Panc1 (cell line): ENCODE measurements at places on chromosomes 12 and 14.

DNA sequence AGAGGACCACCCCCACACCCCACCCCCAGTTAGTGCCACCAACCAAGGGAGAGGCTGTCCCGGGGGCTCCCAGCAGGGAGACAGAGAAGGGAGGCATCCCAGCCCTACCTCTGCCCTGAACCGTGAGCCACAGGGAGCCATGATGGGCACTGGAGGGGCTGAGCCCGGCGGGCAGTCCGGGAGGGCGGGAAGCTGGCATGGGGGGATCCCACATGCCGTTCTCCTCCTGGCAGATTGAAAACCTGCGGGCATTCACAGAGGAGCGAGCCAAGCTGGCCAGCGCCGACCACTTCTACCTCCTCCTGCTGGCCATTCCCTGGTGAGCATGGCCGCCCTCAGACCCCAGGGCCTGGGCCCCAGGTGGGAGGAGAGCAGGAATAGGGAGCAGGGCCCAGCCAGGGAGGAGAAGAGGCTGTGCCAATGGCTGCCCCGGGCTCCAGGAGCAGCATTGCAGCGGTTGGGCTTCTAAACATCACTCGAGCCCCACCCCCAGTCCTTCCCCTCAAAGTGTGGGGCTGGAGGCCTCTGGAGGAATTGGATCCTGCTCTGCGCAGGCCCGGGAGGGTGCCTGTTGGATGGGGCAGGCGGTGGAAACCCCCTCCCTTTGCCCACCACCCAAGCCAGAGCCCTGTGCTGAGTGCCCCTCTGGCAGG is 14.5 kb upstream of the ADSS1 start:
- DNase-seq: no peak

DNA sequence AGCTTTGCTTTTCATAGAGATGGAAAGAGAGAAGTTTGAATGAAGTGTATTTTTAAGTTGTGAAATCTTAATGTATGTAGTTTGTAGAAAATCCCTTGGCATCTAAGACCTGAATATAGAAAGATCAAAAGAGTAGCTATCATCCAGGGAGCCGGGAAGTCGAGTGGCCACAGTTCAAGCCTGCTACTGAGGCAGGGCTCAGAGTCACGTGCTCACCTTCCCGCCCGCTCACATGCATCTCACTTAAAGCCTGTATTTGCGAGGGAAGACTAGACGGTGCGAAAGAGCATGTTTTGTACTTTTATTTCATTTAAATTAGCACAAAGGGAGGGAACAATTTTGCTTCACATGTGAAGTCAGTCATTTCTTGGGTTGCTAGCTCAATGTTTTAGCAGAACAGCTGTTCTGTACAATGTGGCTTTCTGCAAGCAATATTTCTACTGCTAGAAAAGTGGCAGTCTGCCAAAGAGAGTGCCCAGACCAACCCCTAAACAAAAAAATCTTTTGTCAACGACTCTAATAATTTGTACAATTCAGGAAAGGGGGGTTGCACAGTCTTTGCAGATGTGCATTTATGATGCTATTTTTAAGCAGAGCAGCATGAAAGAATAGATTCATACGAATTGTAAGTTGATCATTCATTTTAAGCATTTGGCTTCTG is 290.7 kb downstream of the NPAS3 start:
- no peak for DNase-seq

GRCh38 chr12:33639975-33640374 is 200.4 kb upstream of the SYT10 start:
- DNase-seq: no peak

DNA sequence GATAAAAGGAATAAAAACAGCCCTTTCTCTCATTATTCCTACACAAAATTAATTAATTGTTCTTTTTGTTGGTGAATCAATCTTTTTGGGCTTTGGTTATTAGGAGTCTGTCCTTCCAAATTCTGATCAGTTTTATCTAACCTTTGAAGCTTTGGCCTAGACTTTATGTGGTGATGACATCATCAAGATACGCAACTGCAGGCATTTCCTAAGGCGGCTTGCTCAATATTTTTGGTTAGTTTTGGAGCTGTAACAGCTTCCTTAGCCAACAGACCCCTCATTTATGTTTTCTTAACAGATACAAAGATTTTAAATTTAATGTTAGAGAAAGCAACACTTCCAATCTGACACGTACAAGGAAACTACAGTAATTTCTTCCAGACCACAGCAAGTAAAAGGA is 87.8 kb upstream of the PDE3A start:
- DNase-seq: no peak

DNA sequence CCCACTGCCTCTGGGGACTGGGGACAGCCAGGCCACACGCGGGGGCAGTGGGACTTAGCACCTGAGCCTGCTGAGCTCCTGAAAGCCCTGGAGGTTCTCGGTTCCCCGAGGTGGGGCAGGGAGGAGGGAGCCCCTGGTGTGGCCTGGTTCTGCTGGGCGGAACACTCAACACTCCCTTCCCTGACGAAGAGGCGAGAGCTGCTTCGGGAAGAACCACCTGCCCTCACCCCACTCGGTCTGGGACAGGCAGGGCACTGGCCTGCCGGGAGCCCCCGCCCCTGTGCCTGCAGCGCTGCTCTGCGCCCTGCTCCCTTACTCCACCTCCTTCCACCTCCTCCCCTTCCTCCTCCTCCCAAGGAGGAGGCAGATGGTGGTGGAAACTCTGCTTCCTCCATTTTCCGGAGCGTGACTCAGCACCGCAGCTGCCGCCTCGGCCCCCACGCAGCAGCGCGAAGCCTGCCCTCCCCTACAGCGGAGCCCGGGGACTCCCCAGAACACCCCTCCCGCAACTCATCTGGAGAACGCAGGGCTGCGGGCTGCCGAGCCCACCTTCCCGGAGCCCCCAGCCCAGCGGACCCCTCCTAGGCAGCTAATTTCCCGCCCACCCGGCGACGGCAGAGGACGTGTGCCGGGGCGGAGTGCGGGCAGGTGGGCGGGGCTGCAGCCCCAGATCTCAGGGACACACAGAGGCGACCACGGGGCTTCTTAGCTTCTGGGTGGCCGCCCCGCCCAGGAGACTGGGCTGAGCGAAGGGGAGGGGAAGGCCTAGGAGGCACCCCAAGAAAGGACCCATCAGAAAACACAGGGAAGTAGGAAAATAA is 11.7 kb upstream of the INF2 start:
- DNase-seq: no peak

DNA sequence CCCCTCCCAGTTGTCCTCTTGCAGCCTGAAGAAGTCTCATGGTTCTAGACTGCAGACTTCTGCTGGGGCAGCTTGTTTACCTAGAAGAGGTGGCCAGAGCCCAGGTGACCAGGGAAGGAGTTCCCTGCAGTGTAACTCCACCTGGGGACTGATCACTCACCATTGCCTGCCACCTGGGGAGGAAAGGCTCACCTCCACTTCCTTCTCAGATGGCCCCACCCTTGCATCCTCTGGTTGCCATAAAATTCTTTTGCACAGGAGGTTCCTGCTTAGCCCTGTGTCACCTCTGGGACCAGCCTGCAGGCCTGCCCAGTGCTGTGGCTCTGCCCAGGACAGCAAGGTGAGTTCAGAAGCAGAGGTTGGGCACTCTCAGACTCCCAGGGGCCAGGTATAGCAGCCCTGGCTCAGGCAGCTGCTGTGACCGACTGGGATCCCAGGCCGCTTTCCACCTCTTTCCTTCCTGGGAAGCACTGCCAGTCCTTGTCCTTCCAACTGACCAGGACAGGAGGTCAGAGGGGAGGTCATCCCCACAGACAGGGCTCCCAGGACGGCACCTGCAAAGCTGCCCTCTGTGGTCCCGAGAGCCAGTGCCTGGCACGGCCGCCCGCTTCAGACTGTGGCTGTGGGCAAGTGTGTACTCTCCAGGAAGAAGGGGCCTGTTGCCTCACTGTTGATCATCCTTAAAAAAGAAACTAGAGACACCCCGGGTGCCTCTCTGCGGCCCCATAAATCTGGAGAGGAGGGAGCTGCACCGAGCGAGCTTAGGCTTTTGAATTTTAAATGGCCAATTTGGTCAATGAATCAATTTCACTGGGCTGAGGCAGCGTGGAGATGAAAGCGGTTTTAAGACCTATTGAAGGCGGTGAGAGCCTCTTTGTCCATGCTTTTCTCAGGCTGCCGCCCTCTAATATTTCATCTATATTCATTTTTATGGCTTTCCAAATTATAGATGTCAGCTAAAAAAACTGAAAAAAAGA is 79.5 kb upstream of the C14orf180 start:
- no peak for DNase-seq

DNA sequence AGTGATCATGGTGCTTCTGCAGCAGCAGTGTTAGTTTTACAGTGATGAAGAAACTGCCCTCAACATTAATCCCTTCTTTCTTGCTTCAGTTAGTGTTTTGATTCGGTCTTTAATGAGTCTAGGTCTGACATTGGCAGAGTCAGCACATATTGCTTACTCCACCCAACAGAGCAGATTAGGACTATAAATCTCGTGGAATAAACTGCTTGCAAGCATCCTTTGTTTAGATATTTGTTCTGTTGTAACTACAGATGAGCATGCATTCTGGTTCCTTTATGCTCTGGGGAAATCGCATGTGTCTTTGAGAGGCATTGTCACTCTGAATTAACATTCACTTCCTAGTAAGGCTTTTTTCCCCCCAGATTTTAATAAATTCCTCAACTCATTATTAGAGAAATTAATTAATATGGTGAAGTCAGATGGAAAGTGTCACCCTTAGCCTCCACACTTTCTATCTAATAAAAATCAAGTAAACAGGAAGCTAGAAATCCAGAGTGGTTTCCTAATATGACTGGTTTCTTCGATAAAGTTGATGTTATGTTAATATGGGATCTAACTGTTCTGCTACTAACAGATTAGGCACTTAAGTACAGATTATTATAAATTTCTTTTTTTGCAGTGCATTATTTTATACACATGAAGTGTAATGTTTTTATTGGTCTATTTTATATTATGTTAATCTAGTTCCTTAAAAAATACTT is 86.2 kb upstream of the SSTR1 start:
- DNase-seq: no peak

- DNase-seq: no peak
Measured at GRCh38 chr12:6469609-6470374, 685 bp downstream of the VAMP1 start.

GRCh38 chr14:104315625-104316024 is 177.2 kb downstream of the KIF26A start:
- no peak for DNase-seq

GRCh38 chr14:73003681-73004080 is 23.2 kb downstream of the ZFYVE1 start:
- DNase-seq: no peak

DNA sequence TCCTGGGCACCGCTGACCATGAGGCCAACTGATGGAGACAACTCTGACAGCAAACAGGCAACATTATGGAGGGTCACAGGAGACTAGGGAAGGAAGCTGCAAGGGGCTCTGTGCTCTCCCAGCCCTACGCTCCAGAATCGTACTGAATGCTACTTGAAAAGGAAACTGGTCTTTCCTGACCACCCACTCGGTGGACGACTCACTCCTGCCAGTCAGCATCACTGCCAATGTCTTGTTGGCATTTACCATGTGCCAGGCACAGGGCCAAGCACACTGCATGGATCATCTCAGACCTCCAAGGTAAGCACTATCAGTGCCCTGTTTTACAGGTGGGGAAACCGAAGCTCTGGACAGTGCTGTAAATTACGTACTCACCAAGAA is 38.0 kb downstream of the CCDC85C start:
- no peak for DNase-seq

- no peak for DNase-seq
Measured at GRCh38 chr14:42490536-42490935, 883.9 kb downstream of the LRFN5 start.

DNA sequence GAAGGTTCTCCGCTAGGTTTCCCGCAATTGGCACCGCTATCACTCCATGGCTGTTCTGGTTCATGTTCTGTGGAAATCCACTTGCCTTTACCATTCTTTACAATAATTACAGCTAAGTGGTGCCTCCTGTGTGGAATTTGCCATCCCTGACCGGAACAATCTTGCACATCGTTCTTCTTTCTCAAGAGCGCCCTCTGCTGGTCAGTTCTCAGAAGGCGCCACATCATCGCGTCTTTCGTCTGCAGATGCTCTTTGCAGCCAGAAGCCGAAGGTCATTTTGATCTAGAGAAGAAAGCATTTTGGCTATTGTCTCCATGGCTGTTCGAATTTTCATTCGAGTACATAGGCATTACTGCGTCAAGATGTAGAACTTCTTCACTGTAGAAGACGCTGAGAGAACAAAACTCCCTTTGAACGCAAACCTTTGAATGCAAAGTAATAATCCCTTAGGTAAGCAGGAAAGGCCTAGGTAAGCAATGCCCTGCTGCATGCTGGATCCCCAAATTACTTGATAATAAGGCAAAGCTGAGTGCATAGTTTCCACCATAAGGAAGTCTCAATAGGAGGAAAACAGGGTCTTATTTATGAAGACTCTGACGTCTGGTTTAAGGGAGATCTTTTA is 10.1 kb upstream of the RTRAF start:
- DNase-seq: peak; percentile 60

DNA sequence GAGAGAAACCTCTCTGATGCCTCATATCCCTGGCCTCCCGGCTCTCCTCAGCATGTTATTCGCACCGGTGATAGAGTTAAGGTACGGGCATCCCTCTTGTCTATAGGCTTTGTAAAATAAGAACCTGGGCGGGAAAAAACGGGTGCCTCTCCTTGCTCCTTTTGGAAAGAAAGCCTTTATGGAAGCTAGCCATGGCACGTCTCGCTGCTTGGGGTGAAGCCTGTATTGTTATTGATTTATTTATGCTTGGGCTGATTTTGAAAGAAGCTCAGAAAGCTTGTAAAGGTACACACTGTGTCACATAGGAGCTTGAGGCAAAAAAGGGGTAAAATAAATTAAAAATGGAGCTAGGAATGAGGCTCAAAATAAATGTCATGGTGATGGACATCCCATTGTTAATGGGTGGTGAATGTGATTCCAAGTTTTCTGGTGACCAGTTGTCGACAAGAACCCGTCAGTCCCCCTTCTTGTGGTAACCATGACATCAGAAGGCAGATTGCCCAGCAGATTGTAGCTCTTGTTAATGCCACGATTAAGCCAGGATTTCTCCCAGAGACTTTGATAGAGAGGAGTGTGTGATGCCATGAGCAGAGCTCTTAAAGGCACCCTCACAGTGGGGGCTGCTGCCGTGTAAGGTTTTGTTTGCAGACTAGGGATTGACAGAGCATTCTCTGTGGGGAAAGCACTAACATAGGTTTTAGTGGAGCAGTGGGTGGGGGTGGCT is 50.4 kb upstream of the ASPG start:
- no peak for DNase-seq

GRCh38 chr12:132488127-132489077 is 1.5 kb upstream of the FBRSL1 start:
- no peak for DNase-seq

DNA sequence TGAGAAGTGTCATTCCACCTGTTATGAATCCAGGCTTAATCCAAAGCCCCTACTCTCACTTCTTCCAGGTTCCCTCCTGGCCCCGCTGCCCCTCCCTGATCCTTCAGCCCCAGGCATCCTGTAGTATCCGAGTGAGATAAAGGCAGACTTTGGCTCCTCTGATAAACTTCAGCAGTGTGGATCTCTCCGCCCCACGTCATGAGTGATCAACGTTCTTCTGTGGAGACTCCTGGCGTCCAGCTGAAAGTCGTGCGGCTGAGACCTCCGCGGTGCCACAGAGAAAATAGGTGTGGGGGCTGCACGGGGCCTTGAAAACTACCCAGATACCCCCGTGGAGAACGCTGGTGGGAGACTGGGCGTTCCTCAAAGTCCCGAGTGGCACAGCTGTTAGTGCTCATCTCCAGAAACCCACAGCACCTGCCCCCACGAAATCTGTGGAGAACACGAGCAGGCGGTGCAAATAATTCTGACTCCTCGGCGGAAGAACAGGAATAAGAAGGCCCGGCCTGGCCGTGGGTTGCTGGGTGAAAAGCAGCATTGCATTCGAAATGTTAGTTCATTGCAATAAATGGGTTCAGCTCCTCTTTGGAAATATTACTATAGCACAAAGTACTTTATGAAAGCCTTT is 180.0 kb upstream of the RGS6 start:
- no peak for DNase-seq

GRCh38 chr12:71447691-71448132 is 8.1 kb downstream of the LGR5 start:
- DNase-seq: no peak
